ENCODE measurements at places on chromosomes 3 and 15.

GRCh38 chr3:133191818-133192217 lies 153.6 kb downstream of the TMEM108 start:
- DNase-seq, result no peak

DNA sequence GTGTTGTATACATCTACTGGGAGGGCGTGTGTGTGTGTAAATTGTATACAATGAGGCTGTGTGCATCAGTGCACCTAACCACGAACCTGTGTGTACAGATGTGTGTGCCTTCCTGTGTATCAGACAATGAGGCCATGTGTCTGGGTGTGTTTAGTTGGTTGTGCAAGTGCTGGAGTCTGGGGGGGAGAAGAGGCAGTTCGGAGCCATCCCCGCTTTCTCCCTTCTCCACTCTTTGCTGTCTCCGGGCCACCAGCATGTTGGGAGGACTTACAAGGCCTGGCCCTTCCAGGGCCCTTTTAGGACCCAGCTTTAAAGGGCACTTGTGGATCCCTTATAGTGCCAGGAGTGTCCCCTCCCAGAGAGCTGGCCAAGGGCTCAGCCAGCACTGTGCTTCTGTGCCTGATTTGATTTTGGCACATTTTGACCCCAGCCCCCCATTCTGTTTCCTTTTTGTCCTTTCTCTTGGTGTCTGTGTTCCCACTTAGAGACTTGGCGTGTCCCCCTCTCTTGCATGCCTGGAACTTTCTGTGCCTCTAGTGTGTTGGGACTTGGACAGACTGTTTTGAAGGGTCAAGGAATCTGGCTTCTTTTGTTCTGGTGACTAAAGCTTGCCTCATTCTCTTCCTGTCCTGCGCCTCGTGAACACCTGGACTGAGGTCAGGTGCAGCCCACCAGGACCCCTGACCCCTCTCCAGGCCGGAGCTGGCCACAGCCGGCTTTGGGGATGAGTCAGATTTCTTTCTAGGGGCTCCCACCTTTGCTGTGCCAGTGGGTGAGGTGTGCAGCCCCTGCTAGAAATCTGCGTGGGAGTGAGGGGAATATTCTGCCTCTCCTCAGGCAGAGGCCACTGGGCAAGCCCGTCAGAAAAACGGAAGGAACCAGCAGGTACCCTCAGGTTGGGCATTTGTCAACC lies 1.5 kb downstream of the CTDSPL start:
- no peak for DNase-seq

DNA sequence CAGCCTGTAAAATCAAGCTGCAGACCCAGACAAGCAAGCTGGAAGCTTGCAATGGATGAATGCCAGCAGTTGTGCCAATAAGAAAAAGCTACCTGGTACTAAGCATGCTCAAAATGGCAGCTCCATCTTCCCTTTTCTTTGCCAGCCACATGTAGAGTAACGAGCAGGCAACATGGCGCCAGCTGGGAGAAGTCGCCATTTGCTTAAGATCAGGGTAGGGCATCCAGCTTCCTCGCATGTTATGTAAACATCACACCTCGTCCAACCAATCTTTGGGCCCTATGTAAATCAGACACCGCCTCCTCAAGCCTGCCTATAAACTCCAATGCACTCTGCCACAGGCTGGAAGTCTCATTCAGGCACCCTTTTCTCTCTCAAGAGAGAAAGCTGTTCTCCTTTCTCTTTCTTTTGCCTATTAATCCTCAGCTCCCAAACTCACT lies 973.9 kb downstream of the FHIT start:
- no peak for DNase-seq

DNA sequence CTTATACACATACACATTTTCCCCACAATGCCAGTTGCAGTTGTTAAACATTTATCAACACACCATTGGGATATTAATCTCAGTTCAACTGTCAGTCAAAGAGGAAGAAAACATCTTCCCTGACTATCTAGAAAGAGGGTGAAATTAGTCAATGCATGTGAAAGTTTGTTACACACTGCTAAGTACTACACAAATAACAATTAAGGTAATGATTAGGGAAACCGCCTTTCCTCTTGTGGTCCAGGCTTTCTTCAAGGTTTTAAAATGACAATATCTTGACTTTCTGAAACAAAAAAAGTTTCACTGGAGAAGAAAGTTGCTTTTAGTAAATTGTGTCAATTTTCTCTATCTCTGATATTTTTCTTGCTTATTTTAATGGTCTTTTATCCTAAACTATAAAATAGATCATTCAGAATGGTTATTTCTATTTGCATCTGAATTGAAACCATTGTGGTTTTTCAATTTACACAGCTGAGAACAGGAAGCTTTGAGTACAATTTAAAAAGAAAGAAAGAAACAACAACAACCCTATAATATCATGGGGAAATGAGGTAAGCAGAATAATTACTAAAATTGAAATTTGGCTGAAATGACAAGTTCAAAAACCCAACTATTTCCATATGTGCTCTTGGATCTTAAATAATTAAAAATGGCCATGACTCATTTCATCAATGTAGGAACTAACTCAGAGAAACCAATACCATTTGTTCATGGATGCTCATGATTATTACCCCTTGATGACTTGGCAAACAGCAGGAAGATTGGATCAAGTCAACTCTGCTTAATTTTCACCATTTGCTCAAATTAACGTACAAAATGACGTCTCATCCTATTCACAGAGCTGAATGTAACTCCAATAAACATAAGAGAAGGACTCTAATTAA lies 31.7 kb downstream of the GPR149 start:
- no peak for DNase-seq

DNA sequence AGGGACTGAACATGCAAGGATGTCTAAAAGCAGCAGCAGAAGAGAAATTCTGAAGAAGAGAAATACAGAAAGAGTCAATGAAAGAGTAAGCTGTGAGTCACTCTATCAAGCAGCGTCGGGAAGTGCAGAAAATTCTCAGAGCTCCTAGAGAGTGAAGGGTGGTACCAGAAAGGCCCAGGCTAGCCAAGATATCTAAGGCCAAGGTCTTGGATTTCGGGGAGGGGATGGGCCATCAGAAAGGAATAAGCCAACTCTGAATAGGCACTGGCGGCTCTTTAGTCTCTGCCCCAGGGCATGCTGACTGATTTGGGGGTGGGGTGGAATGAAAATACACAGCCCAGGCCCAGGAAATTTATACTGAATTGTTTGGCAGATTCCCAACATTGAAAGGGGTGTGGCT lies 70.8 kb downstream of the GPR156 start:
- no peak for DNase-seq

DNA sequence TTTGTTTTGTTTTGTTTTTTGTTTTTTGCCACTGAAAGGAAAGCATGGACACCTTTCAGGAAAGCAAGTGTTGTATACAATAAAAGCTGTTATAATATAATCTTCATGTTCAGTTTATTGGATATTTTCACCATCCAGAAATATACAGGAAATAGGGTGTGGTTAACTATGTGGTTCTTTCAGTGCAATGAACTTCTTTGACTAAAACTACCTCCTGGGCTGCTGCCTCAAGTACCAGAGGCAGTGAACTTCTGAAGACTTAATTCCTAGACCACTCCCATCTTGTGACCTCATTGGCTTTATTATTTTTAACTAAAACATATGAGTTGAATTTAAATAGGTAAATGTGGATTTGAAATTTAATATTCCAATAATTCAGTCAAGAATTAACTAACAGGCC lies 27.1 kb upstream of the TBL1XR1 start:
- DNase-seq, result no peak

DNA sequence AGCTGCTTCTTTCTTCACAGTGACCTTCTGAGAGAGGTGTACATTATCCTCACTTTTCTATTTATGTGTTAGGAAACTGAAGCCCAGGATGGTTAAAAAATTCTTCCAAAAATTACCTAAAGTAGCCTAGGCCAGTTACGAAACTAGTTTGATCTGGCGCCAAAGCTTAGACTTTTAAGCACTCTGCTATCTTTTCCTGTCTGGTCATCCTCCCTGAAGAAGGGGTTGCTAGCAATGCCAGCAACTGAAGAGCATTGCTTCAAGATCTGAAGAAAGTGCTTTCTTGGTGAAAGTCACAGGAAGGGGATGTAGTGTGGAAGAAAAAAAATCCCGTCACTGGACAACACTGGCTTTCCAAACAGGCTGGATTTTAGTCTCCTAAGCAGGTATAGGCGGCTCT lies 618.8 kb upstream of the GRM7 start:
- no peak for DNase-seq

DNA sequence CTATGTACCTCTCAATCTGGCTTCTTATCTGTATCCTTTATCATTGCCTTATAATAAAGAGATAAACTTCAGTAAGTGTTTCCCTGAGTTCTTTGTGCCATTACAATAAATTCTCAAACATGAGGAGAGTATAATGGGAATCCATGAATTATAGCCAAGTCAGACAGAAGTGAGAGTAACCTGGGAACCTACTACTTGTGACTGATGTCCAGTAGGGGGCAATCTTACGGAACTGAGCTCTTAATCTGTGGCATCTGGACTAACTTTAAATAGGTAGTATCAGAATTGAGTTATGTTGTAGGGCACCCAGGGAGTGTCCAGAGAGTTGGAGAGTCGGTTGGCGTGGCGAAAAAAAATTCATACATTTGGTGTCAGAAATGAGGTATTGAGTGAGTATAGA lies 542.6 kb downstream of the ZBBX start:
- DNase-seq, result no peak

DNA sequence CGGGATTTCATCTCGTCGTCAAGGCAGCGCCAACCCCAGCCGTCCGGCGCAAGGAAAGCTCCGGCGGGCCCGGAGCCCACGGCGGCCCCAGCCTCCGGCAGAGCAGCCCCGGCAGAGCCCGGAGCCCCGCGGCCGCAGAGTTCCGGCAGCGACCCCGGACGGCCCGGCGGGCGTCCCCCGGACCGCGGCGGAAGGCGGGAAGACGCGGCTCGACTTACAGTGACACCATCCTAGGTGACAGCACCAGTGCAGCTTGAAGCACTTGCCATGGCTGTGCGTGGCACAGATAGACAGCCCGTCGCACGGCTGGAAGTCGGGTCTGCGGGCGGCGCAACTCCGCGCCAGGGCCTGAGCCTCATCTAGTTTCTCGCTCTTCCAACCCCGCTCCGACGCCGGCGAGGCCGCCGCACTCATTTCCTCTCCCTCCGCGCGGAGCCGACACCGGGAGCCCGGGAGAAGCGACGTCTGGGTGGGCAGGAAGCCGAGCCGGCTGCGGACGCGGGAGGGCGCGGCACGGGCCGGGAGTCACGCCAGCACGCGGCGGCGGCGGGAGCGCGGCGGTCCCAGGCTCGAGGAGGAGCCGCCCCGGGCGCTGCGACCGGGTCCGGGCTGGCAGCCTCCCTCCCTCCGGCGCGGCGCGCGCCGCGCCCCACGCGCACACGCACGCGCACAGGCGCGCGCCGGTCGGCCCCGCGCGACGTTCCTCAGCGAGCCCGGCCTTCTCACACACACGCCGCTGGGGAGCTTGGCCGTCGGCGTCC lies at the start of gene C3orf70:
TSS of gene C3orf70 (minus strand) at position 651 of the 761 bp plus-strand sequence. CDS start at position 414, 237 bp downstream.
- DNase-seq, result no peak

DNA sequence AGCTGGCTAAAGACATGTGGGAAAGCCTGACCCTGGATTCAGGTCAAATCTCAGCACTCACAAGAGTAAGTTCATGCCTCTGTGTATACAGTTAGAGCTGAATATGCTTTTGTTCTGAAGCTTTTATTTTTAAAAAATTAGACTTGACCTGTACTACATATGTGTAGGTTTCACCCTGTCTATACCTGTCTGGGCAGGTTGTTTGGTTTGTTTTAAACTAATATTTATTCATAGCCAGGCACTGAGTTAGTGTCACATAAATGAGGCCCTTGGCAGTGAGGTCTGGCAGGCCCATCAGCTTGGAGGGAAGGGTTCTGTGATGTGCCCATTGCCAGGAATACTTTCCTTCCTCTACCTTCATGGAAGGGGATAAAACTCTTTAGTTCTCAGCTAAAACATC lies 1.9 kb downstream of the DNAJA4 start:
- no peak for DNase-seq

DNA sequence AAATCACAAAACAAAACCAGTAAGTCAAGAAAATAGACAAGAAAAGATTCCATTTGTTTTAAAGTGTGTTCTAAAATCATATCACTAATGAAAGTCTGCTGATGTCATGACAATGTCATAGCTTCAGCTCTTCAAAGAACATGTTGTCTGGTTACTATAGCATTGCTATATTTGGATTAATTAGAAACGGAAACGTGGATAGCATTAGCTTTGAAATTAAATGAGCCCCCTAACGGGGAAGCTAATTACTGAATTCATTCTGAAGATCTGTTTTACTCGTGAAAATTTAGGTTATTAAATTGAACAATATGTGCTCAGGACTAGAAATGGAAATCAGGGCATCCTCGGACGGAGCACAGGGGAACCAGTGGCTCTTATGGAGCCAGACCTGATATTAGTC lies 316.7 kb upstream of the AGTR1 start:
- DNase-seq, result no peak

DNA sequence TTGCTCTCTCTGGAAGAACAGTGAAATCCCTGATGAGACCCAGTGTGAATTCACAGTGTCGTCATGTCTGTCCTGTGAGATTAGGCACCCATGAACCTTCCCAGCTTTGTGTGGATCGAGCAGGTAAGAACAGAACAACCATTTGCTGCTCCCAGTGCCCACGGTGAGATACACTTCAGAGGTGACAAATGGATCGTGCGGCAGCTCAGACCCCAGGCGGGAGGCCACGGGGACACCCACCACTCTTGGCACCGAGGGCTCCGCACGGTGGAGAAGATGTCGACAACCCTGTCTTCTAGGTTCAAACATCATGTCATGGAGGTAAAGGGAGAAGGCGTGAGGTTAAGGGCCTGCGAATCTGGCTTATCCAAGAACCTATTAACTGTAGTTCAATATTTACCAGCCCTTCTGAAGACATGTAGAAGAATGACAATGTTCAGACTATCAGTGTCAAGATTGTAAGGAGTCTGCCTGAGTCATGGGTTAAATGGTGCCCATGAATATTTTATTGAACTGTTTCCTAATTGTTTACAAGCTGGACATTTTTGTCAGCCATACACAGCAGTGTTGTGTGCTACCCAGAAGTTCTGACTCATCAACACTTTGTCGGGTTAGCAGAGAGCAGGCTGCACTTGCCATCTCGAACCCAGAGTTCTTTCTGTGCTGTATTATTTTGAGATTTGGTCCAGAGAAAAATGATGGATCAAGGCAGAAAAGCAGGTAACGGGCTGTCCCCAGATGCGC lies 15.5 kb upstream of the PCSK6 start:
- DNase-seq, result no peak

DNA sequence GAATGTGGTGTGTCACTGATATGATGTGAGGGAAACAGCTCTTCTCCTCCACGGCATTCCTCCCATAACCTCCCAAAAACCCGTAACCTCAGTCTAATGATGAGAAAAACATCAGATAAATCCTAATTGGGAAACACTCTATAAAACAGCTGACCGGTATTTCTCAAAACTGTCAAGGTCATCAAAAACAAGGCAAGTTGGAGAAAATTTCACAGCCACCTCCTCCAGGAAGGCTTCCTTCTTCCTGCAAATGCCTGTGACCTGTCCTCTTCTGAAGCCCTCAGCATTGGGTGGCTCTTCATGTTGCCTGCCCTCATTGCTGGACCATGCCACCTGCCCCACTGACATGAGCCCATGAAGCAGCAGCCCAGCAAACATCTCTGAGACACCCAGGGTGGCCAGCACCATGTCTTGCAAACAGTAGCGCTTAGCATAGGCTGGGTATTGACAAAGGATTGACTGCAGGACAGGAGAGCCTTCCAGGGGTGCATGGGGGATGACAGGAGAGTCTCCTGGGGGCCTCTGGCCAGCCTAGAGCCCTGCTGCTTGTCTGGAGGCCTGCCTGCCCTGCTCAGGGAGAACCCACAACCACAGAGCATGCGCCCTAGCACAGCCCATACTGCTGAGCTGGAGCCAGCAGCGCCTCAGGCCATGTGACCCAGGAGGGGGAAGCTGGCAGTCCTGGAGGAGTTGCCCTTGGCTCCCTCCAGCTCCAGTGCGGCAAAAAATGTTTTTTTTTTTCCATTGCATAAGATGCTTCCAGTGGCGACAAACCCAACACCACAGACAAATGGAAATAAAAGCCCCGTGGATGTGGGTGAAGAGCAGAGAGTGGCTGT lies 49.7 kb downstream of the XXYLT1 start:
- DNase-seq, result no peak

Measured in stimulated activated CD8-positive, alpha-beta memory T cell treated with anti-CD3 and anti-CD28 coated beads, Interleukin-7, amount 100 ng/mL, for 4 hours (primary cell).